ENCODE measurements at places on chromosomes 3 and 15. TPM values are rescaled to one million over a fixed set of nuclear protein-coding genes. Genes with fewer than 3 reads are reported as not detected.

DNA sequence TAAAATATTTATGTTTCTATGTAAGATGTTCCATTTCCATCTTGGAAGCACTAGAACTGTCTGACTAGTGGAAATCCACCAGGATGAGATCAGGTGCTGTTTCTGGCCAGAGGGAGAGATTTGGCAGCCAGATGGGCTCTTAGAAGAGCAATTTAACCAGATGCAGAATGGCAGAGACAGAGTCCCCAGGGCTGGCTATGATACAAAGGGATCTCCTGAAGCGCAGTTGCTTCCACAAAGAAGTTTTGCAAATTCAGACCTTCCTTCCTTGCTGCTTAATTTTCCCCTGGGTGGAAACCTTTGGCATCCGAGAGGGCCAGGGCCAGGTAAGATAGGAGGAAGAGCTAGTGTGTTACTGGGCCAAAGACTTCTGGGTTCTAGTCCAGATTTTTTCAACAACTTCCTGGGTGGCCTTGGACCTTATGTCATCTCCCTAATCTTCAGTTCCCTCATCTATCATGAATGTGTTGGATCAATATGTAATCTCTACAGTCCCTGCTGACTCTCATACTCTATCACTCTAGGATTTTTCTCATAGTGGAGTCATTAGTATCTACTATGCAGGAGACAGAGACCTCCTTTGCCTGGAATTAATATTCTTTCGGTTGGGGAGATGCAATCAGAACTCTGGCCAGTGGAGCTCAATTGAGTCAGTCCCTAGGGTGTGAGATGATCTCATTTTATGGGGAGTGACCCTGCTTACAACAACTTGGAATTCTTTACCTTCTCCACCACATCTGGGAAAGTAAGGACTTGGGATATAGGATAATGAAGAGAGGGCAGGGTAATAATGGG lies 41.1 kb upstream of the NDUFB4 start:
- no peak for DNase-seq

DNA sequence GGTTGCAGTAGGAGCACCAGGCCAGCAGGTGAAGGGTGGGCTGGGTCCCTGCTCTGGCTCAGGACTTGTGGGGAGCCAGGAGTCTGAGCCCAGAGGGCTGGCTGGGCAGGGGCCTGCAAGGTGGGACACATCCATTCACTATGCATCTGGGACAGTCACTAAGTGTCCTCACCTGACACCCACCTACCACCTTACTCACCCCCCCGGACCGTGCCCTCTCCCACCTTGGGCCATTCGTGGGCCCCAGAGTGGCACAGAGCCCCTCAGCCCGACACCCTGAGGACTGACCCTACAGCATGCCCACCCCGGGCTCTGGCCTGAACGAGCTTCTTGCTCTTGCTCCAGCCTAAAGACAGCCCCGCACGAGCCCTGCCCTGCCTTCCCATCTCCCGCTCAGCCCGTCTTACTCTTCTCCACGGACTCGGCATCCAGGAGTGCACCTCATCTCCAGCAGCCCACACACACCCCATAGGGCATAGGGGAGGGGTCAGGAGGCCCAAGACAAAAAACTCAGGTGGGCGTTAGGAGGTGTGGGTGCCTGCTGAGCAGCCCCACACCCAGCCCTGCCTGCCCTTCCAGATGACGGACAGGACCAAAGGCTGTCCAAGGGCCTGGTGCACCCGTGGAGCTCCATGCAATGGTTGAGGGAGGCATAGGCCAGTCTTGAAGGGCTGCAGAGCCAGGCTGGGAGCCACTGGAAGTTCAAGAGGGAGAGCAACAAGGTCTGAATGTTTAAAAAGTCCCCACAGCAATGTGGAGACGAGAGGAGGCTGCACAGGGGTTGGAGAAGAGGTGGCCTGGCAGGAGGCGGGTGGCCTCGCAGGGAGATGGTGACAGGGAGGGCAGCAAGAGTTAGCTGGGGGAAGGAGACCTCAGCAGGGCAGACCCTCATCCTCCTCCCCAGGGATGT lies 27.0 kb downstream of the PTH1R start:
- DNase-seq: no peak

DNA sequence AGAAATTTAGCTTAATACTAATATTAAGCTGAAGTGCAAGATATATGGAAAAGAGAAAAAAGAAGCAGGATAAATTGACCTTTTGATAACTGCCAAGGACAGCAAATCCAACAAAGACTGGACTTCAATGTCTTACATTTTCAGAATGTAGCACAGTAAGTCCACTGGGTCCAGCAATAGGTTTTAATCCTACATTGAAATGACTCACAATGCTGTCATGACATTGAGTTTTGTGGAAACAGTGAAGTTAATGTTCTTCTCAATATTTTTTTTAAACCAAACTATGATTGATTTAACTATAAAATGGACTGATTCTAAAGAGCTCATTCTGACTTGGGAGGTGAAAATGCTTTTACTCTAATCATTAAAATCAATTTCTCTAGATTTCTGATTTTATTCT lies 166.6 kb upstream of the ZNF717 start:
- DNase-seq: no peak

DNA sequence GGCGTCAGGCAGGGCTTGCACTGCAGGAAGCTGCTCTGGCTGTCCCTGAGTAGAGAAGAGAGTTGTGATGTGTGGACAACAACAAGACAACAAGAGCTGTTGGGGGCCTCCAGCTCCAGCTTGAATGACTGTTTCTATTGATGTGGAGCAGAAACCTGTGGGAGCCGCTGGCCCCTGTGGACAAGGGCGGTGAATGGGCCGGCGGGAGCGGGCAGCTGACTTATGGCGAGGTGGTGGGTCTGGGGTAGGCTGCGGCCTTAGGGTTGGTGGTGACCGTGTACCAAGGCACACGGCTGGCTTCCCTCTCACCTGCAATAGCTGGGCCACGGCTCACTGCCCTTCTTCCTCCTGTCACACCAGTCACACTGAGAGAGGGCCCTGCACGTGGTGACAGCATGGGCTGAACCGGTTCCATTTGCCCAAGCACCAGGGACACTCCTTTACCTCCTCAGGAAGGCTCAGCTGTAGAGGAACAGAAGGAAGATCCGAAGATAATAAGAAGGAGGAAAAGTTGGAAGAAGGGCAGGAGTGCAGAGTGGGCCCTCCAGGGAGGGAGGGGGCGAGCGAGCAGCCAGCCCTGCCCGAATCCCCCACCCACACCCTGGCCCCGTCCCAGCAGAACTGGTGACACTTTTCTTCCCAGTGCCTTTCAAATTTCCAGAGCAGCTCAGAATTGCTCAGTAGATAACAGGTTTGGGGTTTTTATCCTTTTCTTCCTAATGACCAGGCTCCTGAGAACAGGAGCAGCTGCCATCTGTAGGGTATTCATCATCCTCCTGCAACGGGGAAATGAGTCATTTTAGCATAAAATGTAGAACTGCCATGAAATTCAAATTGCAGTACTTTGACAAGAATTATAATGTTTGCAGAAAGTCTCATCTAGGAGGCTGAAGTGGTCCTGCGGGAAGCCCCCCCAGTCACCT lies 136.9 kb downstream of the TJP1 start:
- no peak for DNase-seq

DNA sequence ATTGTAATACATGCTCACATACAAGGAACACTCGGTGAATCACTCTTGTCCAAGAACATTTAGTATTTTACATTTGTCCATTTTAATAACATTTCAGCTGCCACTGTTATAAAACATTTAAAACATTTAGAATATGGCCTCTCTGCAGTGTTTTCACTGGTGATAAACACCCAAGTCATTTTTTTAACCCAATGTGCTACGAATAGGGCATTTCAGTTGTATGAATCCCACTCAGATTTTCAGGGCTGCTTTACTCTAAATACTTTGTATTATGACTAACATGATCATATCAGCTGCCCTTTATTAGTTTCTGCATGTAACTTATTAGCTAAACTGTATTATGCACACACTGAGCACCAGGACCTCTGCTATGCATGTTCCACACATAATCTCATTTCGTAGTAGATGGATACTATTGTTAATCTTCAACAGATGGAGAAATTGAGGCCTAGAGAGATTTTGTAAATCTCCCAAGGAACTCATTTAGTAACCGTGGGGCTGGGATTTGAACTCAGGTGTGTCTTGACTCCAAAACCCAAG lies 148.6 kb upstream of the CDIN1 start:
- DNase-seq: no peak

DNA sequence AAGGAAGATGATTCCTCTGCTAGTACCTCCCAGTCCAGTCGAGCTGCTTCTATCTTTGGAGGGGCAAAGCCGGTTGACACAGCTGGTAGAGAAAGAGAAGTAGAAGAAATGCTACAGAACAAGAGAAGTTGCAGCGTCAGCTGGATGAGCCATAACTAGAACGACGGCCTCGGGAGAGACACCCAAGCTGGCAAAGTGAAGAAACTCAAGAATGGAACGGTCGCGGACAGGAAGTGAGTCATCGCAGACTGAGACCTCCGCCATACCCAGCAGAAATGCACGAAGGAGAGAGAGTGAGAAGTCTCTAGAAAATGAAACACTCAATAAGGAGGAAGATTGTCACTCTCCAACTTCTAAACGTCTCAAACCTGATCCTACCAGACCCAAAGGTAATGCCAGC lies 19.0 kb upstream of the PARP14 start:
- no peak for DNase-seq

- no peak for DNase-seq
Observed at GRCh38 chr15:80530737-80531365, 126.7 kb downstream of the ARNT2 start.

GRCh38 chr15:100889385-100890050 lies 9.9 kb downstream of the ALDH1A3 start:
- no peak for DNase-seq

DNA sequence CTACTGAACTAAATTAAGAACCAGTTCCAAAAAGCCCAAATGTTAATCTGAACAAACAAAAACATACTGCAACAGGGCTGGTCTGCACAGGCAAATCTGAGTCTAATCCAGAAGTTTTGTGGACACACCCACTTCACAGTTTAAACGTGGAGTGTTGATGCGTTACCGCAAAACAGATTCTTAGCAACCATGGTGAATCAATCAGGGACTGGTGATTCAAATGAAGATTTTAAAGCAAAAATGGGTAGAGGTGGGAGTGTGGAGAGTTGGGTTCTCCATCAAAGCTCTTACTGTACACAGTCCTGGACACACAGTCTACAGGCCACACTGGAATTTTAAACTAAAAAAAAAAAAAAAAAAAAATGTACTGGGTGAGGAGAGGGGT lies 5.2 kb downstream of the ANXA2 start:
- DNase-seq: no peak

- DNase-seq: no peak
Observed at GRCh38 chr3:14301558-14301957, 100.8 kb upstream of the SLC6A6 start.

Gene P4HTM
- polyA plus RNA-seq: 46.9 TPM

Gene CD47
- polyA plus RNA-seq: 70.4 TPM

Gene NOX5
- polyA plus RNA-seq: 0.55 TPM

Gene GP9
- polyA plus RNA-seq: 0.81 TPM

Gene GOLGA8T
- 1.4 TPM for polyA plus RNA-seq

Gene GALNT15
- polyA plus RNA-seq: 2.7 TPM

Gene USP3
- 35.3 TPM for polyA plus RNA-seq

Gene LIPH
- polyA plus RNA-seq: 1.2 TPM

Data from left renal cortex interstitium (tissue), 4 donors.